Cardiac atrium fibroblast (primary cell): ENCODE measurements at places on chromosomes 3 and 15. TPM values are rescaled to one million over a fixed set of nuclear protein-coding genes. Genes with fewer than 3 reads are reported as not detected.

DCBLD2 gene
- 57.2 and 123 TPM in 2 replicates for total RNA-seq

MCTP2 gene
- total RNA-seq = 0.16 TPM in 1 of 2 replicates, not detected in the other

MUSTN1 gene
- total RNA-seq = not detected in 2 replicates

FETUB gene
- not detected in 2 replicates for total RNA-seq

CLRN1 gene
- total RNA-seq = not detected in 2 replicates
